ENCODE measurements at places on chromosomes 7 and 10. TPM values are rescaled to one million over a fixed set of nuclear protein-coding genes. Genes with fewer than 3 reads are reported as not detected.

RASSF4 gene
- total RNA-seq: 4.5 TPM

LRGUK gene
- 0.76 TPM for total RNA-seq

ITPRID1 gene
- not detected for total RNA-seq

ASB15 gene
- not detected for total RNA-seq

CCL24 gene
- total RNA-seq: not detected

RELN gene
- total RNA-seq: 1.6 TPM

EN2 gene
- not detected for total RNA-seq

All from epithelial cell of umbilical artery (primary cell).